ENCODE measurements at places on chromosomes 4 and X.

GRCh38 chrX:153853180-153853901 lies 23.0 kb upstream of the PDZD4 start:
- no peak for DNase-seq

GRCh38 chr4:53629296-53629695 lies 38.0 kb upstream of the LNX1 start:
- DNase-seq: no peak

DNA sequence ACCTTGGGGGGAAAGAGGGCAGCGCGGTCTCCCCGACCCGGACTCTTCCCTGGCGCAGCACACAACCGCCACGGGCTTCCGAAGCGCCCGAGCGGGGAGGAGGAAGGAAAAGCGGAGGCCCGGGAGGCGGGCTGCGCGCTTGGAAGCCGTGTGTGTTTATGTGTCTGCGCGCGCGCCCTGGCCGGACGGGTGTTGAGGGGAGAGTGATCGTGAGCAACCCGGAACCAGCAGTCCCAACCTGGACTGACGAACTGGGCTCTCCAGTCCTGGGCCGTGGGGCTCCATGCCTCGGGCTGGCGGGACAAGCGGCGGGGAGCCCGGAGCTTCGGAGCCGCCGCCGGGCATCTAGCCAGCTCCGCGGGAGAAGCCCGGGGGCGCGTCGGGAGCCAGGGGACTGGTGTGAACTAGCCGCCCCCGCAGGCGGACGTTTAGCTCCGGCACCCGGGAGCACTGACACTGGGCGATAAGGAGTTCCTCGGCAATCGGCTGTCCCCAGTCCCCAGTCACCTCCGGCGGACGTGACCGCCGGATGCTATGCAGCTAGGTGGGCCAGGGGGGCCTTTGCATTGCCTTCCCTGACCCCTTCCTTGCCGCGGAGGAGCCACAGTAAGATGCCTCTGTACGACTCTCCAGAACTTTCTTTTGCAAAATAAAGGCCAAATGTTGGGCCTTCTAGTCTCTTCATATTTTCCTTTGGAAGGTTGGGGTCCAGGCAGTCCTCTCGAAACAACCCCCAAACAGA lies 74.8 kb upstream of the BCOR start:
- DNase-seq: peak; percentile 75

- DNase-seq: no peak
Measured at GRCh38 chr4:7441201-7441600, 6.5 kb upstream of the PSAPL1 start.
